Left cardiac atrium (tissue), 4 donors: ENCODE measurements at places on chromosomes 5 and 9. TPM values are rescaled to one million over a fixed set of nuclear protein-coding genes. Genes with fewer than 3 reads are reported as not detected.

The PTGR1 gene
- total RNA-seq, result 37.5 TPM

The CDH9 gene
- total RNA-seq, result not detected

The CCDC152 gene
- 2.3 TPM for total RNA-seq

The TOR4A gene
- total RNA-seq, result 6.2 TPM

The CORO2A gene
- 1.4 TPM for total RNA-seq

The COL5A1 gene
- total RNA-seq, result 29.8 TPM

The SHOC1 gene
- total RNA-seq, result not detected

The GZMA gene
- total RNA-seq, result 0.37 TPM
